ENCODE measurements at places on chromosomes 2 and 18.

- no peak for DNase-seq
Measured at GRCh38 chr18:35750929-35751328, 169.4 kb downstream of the GALNT1 start.

DNA sequence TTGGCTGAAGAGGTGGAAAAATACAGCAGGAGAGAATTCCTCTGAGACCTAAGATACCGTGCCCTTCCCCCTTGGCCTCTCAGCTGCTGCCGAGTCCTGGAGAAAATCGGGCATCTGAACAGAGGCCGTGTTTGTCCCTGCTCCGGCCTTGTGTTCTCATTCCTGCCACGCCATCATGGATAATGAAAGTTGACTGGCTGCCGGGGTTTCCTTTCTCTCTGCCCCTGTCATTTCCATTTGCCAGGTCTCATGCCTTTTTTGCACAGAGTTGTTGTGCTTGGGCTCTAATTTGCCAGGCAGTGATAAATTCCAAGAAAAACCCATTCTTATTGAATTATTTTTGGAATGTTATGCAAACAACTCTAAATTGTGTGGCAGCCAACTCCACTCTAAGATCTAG is 496.9 kb upstream of the TNP1 start:
- no peak for DNase-seq

DNA sequence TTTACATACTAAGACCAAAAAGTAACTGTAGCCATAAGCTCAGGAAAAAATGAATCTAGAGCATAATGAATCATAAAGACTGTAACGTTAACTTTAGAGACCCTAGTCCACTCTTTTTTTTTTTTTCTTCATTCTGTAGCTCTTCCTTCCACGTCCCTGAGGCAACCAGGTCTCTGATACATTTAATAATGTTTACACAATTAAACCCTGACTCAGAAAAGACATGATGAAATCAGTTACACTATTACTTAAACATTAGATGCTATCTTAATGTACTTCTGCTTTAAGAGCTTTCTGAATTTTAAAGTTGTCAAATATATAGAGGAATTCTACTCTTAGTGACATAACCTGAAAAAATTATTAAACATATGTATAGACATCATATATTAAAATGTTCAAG is 1121.5 kb upstream of the DDX18 start:
- no peak for DNase-seq

DNA sequence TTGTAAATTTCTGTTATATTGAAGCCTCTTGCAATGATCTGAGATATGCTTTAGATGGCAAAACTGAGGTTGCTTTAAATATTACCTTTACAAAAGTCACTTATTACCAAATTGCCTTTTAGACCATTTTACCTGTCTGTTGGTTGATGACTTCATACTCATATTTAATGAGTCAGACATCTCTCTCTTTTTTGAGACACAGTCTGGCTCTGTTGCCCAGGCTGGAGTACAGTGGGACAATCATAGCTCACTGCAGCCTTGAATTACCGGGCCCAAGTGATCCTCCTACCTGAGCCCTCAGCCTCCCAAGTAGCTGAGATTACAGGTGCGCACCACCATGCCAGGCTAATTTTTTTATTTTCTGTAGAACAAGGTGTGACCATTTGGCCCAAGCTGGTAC is 11.5 kb upstream of the PPP4R3B start:
- no peak for DNase-seq

- no peak for DNase-seq
Measured at GRCh38 chr2:175575346-175576258, 394.1 kb upstream of the ATP5MC3 start.

DNA sequence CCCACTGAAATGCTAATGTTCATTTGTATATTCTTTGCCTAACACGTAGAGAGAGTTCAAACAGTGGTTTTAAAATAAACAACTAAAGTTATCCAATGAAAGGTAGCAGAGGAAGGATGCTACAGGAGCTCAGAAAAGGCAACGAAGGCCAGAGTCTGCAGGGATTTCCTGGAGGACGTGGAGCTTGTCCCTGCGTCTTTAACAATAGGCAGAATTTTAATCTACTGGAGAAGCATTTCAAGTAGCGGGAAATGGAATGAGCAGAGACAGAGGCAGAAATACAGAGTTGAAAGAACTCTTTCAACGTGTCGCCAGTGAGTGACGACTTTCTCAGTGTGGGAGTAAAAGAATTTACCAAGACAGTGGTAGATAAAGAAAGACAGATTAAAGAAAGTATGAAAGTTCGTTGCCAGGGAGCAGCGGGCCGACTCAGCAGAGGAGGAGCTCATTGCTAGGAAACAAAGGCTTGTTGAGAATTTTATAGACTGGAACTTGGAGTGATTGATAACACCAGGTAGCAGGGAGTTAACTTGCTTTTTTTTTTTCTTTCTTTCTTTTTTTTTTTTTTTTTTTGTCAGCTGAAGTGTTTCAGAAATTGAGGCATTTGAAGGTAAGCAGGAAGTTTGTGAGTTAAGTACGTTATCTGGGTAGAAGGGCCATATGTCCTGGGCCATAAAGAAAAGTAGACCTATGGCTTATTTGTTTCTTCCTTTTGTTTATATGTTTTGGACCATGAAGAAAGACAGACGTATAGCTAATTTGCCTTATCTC is 625 bp upstream of the NBAS start:
- DNase-seq = no peak

DNA sequence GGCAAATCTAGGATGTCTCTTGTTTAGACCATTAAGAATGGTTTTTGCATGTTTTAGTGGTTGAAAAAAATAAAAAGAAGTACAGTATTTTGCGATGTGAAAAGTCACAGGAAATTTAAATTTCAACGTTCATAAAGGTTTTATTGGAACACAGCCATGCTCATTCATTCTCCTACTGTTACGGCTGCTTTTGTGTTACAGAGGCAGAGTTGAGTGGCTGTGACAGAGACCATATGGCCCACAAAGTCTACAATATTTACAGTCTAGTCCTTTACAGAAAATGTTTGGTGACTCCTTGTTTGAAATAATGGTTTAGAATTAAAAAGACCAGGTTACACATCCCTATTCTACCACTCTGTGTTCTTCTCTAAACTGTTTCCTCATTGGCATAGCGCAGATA is 48.1 kb downstream of the MYOM1 start:
- DNase-seq = no peak

DNA sequence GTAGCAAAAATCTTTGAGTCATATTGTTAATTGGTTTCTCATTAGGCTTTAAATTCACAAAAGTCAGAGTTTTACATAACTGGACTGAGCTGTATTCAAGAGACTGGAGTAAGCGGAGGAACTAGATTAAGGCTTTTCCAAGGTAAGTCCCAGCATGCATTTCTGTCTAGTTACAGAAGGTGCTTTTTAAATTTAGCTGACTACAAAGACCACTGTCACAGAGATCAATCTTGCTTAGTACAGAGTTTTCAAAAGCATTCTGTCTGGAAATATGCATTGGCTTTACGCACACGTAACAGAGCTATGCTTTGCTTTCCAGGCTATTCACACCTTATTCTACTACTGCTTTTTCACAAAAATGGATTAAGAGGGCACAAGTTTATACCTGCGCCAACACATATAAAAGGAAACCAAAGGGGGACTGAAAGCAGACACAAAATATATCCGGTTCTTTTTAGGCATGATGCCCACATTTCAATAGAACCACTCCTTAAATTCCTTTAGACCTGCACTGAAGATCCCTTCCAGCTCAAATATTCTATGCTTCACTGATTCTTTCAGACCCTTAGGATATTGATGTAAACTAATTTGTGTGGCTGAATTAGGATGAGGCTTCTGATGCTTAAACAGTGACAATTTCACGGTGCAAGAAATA is 560.7 kb upstream of the CRIM1 start:
- no peak for DNase-seq

DNA sequence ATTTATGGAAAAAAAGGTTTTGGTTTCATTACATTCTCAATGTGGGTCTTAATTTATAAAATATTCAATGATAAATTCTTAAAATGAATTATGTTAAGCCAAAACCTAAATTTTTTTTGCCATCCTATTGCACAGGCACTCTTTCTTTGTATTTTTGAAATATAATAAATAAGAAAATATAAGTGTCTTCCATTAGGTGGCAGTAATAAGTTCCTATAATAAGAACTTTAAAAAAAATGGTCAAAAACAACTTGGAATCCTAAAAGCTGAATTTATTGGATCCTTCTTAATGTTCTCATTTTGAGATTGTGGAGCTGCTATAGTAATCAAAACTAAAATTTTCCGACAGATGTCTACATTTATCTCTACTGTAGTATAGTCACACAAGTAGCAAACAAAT is 5.7 kb downstream of the CALCRL start:
- DNase-seq = no peak

DNA sequence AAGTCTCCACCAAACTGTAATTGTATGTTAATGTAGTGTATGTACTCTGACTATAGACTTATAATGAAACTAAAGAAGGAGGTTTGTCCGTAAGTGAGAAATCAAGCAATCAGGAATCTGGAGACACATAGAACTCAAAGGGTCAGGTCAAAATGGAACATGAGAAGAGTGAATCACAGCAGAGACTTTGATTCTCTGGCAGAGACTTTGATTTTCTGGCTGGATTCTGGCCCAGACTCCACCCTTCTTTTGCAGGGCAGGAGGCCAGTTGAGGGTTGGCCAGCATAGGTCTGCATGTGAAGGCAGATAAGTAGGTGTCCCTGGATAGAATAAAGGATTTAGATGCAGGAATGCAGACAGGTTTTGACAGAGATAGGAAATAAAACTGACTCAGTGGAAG is 11.0 kb upstream of the NCKAP5 start:
- no peak for DNase-seq

DNA sequence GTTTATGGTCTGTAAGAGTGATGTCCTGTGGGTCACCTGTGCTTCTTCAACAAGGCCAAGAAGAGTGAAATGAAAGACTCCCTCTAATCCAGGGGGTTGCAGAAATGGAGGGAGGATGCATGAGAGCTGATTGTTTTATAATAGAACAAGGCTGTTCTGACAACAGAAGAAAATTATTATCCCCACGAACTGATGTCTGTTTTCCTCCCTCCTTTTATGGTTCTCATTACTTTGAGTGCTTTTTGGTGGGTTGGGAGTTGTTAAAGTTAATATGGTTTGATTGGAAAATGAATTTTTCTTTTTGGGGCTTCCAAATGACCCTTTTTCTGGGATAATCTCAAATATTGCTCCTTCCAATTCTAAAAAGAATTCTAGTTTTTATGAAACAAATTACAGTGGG is 33.6 kb downstream of the GATA6 start:
- no peak for DNase-seq

- DNase-seq = no peak
Measured at GRCh38 chr2:81481994-81482368, 1177.4 kb upstream of the LRRTM1 start.

- no peak for DNase-seq
Measured at GRCh38 chr18:64403784-64404503, 255.1 kb upstream of the LINC00305 start.

- no peak for DNase-seq
Measured at GRCh38 chr2:137644731-137645130, 319.5 kb upstream of the HNMT start.

GRCh38 chr2:10375570-10376281 is 72.4 kb downstream of the ODC1 start:
- DNase-seq = no peak

GRCh38 chr2:7749895-7750559 is 832.8 kb downstream of the RNF144A start:
- no peak for DNase-seq

DNA sequence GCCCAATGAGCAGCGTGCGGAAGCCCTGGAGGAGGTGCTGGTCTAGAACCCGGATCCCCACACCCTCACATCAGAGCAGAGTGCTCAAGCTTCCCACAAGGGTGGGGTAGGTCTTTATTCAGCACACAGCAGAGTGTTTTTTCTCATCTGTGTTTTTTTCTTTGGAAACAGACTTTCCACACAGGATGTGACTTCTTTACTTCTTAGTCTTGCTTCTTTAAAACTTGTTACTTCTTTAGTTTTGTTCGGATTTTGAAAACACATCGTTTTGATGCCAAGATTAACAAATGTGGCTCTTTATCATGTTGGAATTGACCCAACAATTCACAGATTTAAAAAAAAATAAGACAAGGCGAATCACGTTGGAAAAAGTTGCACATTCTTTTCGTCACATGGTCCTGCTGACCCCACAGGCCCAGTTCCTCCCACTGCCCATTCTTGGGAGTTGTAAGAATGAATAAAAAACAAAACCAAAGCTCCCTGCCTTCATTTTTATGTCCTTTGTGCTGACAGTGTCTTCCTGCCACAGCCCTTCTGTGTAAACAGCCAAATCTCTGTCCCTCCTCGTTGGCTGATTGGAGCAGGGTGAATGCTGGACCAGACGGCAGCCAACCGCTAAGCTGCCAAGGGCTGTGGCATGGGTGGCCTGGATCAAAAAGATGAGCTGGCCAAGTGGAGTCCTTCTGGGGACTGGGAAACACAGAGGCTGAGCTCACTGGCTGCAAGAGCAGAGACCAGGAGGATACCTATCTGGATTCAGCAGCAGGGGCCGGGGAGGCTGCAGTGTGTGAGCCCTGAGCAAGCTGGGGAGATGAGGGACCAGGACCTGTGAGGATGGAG is 81.6 kb downstream of the TWIST2 start:
- DNase-seq = no peak

DNA sequence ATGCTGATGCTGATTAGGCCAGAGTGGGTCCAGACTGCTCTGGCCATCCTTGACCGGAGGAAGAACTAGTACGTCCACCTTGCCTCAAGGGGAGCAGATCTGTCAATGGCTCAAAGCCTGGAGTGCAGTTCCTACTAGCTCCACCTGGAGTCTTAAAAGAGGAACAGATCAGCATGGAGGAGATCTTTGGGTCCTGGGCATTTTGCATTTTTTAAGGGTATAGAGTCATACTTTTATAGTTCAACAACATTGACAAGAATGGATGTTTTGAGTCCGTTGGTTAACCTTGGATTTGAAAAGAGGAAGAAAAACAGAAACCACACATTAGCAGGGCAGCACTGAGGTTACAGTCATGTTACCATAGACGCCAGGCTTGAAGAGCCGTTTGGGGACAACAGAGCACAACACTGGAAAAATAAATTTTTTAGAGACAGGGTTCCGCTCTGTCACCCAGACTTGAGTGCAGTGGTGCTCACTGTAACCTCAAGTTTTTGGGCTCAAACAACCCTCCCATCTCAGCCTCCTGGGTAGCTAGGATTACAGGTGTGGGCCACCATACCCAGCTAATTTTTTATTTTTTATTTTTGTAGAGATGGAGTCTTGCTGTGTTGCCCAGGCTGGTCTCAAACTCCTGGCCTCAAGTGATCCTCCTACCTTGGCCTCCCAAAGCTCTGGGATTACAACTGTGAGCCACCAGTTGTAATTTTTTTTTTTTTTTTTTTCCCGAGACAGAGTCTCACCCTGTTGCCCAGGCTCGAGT is 78.5 kb downstream of the PRKCE start:
- no peak for DNase-seq

DNA sequence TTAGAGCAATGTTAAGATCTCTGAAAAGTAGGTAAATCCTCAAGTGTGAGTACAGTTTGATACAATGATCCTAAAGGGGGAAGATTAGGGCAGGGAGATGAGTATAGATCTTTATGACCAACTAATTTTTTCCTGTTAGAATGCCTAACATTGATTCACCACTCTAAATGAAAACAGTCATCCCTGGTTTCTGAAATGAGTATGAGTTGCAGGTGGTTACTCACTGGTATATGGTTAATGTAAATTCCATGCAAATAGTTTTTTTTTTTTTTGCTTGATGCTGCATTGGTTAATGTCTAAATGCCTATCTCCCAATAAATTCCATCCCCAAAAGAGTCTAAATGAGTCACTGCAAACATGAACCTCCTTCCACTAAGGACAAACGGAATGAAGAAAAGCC is 55.0 kb upstream of the SERPINB2 start:
- DNase-seq = no peak
